ENCODE measurements at places on chromosomes 1 and 21.

GRCh38 chr1:18149027-18149641, 41.5 kb downstream of the IGSF21 start:
- DNase-seq, result no peak

DNA sequence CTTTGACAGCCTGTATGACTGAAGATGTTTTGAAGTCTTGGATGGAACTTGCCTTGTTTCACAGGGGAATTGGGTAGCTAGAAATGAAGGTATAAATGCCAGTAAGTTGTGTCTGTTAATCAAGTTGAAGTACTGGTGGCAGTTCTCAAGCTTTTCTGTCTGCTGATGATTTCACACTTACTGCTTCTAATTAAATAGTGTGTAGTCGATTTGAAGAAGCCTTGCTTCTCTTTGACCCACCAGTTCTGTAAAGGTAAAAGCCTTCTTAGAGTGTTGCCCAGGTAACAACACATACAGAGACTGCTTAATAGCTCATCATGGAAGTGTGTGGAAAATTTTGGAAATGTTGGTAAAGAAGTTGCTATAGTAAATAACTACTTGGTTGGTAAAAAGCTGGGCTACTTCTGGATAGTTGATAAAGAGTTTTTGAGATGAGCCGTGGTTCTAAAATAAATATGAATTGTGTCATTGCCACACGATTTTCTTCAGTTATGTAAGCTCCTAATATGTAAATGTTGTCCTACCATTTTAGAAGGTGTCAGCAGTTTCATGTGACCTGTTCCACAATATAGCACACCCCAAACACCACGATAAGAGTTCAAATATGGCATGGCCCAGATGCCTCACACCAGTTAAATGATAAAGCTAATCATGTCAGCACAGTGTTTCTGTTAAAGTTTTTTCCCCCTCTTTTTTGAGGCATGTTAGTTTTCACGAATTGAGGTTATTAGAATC, 7.4 kb downstream of the RABGAP1L start:
- DNase-seq, result no peak

DNA sequence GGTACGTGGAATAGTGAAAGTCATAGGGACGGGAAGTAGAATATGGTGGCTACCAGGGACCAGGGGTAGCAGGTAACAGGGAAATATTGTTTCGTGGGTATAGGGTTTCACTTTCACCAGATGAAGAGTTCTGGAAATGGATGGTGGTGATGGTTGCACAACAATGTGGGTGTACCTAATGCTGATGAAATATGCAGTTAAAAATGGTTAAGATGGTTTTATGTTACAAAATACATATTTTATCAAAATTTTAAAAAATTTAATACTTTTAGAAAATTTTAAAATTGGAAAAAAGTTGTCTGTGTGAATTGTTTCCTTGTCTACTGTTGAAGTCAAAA, 55.5 kb upstream of the TLR5 start:
- no peak for DNase-seq

GRCh38 chr1:40270152-40270834, 12.3 kb downstream of the ZMPSTE24 start:
- DNase-seq, result no peak

- no peak for DNase-seq
These were observed 599.5 kb downstream of the MATN1 start for GRCh38 chr1:30123896-30124295.

DNA sequence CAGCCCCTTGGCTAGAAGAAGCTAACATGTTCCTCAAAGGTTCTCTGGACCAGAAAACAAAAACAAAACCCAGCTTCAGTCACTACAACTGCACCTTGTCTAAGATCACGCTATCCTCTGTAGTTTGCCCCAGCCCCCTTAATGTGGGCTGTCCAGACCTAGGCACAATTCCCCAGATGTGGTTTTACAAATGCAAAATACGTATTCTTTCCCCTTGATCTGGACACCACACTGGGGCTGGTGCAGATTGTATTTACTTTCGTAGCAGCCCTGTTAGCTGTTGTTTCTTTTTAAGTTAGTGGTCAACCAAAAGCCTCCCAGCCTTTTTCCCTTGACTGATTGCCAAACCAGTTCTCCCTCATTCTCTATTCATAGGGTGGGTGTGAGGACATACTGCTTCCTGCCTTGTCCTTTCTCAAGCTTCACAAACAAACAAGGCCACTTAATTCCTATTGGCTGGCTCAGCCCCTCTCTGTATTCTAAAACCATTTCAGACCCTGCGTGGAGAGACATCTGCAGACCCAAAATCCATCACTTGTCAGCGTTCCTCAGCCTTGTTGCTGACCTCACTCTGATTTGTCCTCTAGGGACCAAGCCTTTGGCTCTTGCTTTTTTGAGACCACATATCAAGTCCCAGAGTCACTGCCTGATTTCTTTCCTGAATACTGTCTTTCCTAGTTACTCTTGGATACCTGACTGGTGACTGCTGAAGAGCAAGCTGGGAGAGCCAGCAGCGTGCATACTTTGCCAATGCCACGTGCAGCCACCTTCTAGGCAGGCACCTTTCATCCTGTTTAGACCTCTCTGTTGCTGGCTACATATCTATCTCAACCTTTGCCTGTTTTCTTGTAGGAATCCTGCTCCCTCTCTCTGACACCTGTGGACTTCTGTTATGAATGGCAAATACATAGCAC, 96.4 kb upstream of the RAB3GAP2 start:
- no peak for DNase-seq

DNA sequence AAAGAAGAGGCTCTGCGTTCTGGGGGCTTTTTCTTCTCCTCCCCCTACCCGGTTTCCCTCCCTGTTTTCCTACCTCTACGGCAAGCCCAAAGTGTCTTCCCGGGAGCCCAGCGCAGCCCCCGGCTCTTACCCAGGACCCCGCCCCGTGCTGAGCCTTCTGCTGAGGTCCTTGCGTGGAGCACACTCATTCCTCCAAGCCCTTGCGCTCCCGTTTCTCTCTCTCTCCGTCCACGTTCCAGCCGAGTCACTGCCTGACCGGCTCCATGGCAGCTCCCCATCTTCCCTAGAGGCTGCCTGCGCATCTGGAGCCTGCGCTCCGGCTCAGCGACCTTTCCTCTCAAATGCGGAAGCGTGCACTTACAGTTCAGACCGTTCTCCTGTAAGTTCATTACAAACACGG, 24.9 kb upstream of the PDXK start:
- DNase-seq, result no peak

DNA sequence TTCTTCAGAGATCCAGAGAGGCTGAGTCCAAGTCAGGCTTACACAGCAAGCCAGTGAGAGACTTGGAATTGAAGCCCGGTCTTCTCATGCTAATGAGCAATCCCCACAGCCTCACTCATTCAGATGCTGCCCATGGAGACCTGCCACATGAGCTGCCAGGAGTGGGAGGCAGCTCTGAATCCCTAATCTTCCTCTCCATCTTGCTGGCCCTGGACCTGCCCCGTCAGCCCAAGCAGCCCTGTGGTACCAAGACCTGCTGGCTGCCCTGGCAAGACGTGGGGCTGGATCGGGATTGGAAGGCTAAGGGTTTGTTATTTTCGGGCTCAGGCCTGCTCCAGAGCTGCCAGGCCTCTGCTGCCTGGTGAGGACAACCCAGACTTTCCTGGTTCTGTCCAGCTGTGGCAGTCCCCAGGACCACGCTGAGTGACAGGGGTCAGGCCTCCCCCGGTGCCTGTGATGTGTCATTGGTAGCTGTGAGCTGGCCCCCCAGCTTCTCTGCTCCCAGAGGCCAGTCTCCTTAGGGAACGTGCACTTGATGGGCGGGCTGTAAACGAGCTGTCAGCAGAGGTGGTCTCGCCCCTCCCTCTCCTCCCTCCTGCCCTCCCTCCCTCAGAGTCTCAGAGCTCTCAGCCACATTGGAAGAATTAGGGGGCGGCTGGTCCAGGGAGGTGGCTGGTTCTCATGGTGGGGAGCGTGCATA, 135.0 kb downstream of the FOXD2 start:
- no peak for DNase-seq

GRCh38 chr1:203593723-203594122, 32.9 kb upstream of the ATP2B4 start:
- DNase-seq, result no peak

GRCh38 chr1:65164633-65165032, 16.6 kb downstream of the AK4 start:
- no peak for DNase-seq

DNA sequence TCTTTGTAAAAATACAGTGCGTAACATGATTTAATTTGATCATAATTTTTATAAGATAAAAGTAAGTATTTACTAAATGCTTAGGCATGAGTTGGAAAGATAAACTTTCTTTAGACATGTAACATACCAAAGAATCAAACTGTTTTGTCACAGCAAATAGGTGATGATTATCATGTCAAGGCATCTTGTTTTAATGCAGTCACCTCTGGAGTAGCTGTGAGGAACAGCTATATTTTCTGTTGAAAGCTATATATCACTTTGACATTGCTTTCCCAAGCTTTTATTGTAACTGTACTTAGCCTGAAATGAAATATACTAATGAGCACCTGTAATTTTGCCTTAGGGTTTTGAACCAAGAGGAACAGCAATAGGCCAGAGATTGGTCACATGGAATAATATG, 151.9 kb downstream of the TLR5 start:
- DNase-seq, result no peak

Data from right cardiac atrium (tissue), 5 donors.